ENCODE measurements at places on chromosomes 7 and 10. TPM values are rescaled to one million over a fixed set of nuclear protein-coding genes. Genes with fewer than 3 reads are reported as not detected.

GRCh38 chr7:55504967-55505658 lies 67.2 kb downstream of the VOPP1 start:
- no peak for DNase-seq

VAX1 gene
- total RNA-seq: not detected

GRCh38 chr7:139730746-139731612 lies 46.8 kb downstream of the HIPK2 start:
- no peak for DNase-seq

HACD1 gene
- 15.9 TPM for total RNA-seq

DNA sequence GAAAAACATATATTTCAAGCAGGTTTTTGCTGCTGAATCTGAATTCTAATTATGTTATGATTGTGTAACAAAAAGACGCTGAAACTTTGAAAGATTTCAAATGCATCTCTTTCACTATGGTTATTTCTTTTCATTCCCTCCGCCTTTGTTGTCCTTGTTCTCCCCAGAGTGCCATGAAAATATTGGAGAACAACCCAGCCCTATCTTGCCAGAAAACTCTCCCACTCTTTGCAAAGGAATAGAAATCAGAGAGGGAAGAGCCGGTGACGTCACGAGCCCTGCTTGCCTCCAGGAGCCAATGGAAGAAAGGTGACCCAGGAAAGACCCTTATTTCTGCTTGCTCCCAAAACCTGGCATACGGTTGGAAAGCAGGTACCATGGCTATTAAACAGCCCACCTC lies 3.4 kb downstream of the GFRA1 start:
- DNase-seq: no peak

DNA sequence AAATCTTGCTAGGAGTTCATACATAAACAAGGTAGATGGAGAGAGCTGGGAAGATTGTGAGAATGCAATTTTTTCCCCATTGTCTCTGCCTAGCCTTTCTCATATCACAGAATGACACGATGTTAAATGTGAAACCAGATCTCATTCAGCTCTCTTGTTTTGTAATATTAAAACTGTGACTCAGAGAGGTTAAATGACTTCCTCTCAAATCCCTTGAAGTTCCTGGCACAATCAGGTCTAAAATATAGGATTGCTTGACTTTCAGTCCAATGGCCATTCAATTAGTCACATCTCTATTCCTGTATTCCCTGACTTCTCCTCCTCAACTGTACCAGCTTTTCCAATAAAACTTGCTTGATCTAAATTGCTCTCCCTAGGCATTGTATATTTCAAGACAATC lies 3.1 kb downstream of the ANKRD22 start:
- no peak for DNase-seq

- DNase-seq: no peak
Observed at GRCh38 chr10:110203500-110204455, 3.6 kb upstream of the MXI1 start.

- DNase-seq: no peak
Observed at GRCh38 chr7:7251742-7252141, 69.4 kb downstream of the C1GALT1 start.

- no peak for DNase-seq
Observed at GRCh38 chr10:123496375-123496774, 169.8 kb upstream of the GPR26 start.

GNGT1 gene
- total RNA-seq: not detected

DNA sequence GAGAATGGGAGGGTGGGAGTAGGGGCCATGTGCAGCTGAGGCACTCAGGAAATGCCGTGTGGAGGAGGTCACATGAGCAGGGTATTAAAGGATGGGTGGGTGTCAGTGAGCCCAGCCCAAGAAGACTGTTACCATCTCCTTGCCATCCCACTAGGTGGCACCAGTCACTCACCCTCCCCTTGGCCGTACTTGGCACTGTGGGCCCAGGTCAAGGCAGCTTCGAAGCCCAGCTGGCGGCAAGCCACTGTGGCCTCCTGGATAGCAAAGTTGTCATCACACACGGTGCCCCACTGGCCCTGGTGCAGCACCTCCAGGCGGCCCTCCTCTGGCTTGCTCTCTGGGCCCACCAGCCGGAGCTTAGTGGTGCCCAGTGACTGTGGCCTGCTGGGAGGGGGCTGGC lies 5.4 kb downstream of the LOXL4 start:
- DNase-seq: no peak

DNA sequence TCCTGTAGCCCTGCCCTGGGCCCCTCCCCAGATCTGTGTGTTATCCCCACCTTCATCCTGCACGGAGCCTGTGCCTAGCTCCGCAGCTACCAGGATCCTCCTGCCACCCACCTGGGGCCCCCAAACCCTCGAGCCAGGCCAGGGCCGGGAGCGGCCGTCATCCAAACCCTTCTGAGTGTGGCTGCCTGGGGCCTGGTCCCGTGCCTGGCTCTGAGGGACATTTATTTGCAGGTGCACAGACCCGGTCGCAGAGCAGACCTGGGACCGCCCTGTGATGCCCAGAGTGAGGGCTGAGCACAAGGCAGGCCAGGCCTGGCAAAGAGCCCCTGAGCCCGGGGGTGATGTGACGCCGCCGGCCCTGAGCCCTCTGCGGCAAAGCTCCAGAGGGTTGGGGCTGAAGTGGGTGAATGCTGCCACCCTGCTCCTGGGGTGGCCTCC lies 27.4 kb upstream of the INPP5A start:
- DNase-seq: no peak

DNA sequence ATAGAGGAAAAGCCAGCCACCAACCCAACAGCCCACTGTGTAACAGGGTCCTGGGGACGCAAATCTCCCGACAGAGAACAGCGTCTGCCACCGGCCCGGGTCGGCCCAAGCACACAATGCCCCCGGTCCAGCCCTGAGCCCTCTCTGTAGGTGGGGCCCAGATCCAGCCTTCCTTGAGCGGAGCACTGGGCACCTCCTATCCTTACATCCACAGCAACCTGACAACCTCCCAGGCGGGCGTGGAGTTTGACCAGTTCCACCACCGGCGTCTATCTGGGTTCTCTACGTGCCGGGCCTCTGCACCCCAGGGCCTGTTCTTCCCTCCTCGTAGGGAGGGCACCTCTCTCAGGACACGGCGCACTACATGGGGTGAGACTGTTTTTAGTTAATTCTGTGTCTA lies 109.0 kb downstream of the CYTH3 start:
- DNase-seq: no peak
